ENCODE measurements at places on chromosomes 6 and 20.
A peak's percentile ranks its signal among the peaks of the same experiment; 100 is the strongest.

GRCh38 chr20:49961413-49961812 lies 21.4 kb upstream of the SNAI1 start:
- no peak for DNase-seq

- no peak for DNase-seq
Observed at GRCh38 chr20:60591172-60591799, 633.1 kb downstream of the CDH26 start.

- DNase-seq = peak; percentile 56
Observed at GRCh38 chr6:106145144-106145543, 59.0 kb downstream of the PRDM1 start.

DNA sequence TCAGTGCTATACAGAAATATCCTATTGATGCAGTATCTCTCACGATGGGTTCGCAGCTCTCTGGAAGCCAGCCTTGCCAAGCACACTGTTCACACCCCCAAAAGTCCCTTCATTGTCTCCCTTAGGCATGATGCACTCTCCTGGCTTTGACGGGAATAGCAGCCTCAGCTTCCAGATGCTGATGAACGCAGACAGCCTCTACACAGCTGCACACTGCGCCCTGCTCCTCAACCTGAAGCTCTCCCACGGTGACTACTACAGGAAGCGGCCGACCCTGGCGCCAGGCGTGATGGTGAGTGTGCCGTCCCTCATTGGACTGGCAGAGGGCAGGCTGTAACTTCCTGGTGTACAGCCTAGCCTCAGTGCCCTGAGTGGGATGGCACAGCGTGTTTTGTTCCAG lies 60.0 kb upstream of the PBOV1 start:
- no peak for DNase-seq

- DNase-seq = no peak
Observed at GRCh38 chr6:41648921-41649320, 10.7 kb downstream of the MDFI start.

DNA sequence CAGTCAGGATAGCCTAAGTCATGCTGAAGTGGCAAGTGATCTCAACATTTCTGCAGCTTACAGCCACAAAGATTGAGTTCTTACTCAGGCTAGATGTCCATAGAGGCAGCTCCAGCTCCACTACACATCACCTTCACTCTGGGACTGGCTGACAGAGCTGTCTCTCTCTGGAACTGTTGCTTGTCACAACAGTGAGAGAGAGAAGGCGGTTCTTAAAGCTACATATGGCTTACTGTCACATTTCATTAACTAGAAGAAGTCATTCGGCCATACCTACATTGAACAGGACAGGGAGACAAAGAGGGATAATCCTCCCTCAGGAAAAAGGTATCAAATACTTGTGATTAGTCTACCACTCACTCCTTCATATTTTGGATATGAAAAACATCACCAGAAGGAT lies 914.9 kb upstream of the FLRT3 start:
- DNase-seq = no peak

GRCh38 chr6:19551611-19552010 lies 285.6 kb upstream of the ID4 start:
- no peak for DNase-seq

- no peak for DNase-seq
Observed at GRCh38 chr6:10951675-10952282, 64.9 kb downstream of the SYCP2L start.

- DNase-seq = no peak
Observed at GRCh38 chr20:49028684-49029083, 17.4 kb upstream of the CSE1L start.

All from activated CD8-positive, alpha-beta memory T cell treated with anti-CD3 and anti-CD28 coated beads for 24 hours (primary cell).